B cell (primary cell): ENCODE measurements at places on chromosomes 2 and 18.

- DNase-seq: no peak
These were observed 4.0 kb downstream of the CLIP4 start for GRCh38 chr2:29119211-29119610.

DNA sequence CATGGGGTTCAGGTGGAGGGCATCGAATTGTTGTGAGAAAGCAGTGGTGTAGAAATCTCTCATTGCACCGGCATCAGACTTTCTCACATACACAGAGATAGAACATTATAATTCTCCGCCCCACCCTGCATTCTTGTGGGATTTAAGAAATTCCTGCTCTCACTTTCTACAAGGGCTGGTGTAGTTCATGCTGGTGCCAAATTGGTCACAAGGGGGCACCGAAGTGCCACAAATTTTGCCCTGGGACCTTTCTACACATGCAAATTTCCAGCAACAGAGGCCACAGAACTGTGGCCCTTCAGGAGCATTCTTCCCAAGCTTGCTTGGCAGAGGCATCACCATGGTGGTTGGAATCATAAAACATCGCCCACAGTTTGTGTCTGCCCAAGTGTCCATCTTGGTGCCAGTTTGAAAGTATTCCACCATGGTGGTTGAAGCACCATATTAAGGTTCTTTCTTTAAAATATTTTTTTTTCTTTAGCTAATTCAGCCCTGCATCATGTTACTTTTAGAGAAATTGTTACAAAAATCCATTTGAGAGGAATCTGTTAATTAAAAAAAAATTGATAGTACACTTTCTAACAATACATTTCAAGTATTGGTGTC lies 521.2 kb upstream of the FANCL start:
- peak; percentile 65 for DNase-seq

DNA sequence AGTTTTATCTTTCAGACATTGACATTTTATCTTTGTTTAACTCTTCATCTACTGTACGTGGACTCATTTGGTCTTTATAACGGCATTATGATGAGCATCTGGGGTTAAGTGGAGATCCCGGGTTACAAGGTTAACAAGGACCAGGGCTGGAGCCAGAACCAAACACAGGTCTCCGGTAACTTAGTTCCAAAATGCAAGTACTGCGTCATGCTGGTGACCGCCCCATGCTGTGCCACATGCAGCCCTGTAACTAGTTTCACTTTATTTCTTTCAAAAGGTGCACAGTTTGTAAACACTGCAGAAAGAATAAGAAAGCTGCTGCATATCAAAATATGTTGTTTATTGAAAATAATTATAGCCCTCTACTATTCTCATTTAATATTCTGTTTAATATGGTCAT lies 3.1 kb downstream of the SLC5A7 start:
- DNase-seq: no peak

DNA sequence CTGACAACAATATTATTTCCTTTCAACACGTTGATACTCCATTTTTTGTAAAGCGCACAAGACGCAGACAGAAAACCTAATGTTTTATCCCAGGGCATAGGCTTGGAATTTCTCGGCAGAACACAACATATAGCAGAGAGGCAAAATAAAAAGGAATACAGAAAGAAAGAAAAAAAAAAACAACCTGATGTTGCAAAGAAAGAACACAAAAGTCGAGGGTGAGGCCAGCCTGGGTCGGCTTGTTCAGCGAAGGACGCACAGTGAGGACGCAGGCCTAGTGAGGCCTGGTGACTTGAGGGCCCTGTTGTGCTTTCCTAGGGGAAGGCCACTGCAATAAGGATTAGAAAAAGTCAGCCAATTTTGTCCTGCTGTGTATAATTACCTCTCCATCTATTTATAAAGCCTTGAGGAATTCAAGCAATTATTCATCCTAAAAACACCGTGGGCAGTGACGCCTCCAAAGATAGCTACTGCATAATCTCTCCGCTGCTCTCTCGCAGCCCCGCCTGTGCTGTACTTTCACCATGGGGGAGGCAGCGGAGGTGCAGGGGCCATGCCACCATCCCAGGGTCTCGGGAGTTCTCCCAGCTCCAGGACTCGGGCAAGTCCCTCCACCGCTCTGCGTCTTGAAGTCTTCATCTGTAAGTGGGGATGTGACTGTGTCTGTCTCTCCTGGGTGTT lies 61.9 kb upstream of the SH3RF3 start:
- no peak for DNase-seq

- no peak for DNase-seq
These were observed 50.5 kb downstream of the RAB27B start for GRCh38 chr18:54878659-54879358.

- DNase-seq: peak; percentile 56
These were observed 15.0 kb downstream of the KCNJ13 start for GRCh38 chr2:232761301-232761907.
